Stimulated activated effector memory CD8-positive, alpha-beta T cell treated with anti-CD3 and anti-CD28 coated beads, Interleukin-12 subunit alpha, Interleukin-12 subunit beta, amount 100 ng/mL, for 72 hours (primary cell): ENCODE measurements at places on chromosomes 5 and 9.

DNA sequence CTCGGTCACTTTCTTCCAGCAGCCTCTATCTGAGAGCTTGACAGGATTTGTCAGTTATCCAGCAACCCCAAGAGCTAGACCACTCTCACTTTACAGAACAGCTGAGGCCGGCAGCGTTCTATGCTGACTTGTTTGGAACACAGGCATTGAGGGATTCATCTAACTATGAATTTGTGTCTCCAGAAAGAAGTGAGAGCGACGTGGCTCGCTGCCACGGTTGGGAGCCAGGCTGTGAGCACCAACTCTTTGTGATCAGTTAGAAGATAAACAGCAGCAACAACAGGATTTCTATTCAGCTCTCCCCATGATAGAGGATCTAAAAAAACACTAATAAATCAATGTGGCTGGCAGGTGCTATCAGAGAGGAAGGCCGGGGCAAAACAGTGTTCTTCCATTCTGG lies 58.6 kb downstream of the NPR3 start:
- DNase-seq = no peak

DNA sequence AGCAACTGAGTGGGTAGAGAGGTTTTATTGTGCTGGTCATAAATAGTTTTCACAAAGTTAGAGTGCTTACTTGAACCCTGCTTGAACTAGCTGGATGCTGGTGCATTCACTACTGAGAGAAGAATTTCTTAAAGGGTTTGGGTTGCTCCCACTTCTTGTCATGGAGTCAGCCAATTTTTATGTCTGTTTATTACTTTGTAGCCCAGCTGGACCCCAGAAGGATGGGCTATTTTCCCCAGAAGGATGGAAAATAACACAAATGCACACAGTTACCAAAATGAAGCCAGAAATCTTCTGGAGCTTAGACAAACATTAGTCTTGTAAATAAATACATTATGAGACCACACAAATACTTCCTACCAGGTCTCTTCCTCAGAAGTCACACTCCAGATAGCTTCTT lies 480.8 kb upstream of the TNC start:
- no peak for DNase-seq

DNA sequence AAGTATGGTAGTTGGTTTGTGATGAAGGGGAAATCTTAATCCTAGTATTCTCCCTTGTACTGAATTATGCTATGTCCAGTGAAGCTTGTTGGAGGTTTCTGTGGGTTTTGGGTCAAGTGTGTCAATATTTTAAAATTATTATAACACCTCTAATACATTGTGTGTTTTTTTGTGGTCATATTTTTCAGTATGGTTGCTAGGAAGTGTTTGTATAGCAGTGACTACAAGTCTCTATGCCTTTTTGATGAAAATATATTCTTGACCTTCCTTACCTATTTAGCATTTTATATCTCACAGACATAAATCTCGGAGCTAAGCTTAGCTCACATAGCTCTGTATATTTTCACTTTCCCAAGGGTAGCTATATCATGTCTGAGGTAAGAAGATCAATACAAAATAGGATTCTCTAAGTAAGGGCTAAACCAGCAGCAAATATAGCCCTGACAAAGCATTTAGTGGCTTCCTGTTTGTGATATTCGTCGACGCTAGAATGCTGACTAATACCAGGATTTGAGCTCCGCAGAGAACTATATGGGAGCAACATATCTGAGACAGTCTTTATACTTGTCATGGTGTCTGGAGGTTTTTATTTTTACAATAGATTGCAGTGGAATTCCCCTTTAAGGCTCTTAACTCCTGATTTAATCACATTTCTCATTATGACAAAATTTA lies 82.3 kb downstream of the MACIR start:
- no peak for DNase-seq

- DNase-seq = no peak
Measured at GRCh38 chr5:71828291-71829040, 109.4 kb downstream of the CARTPT start.

GRCh38 chr5:149621415-149622098 lies 40.3 kb downstream of the ARHGEF37 start:
- no peak for DNase-seq

DNA sequence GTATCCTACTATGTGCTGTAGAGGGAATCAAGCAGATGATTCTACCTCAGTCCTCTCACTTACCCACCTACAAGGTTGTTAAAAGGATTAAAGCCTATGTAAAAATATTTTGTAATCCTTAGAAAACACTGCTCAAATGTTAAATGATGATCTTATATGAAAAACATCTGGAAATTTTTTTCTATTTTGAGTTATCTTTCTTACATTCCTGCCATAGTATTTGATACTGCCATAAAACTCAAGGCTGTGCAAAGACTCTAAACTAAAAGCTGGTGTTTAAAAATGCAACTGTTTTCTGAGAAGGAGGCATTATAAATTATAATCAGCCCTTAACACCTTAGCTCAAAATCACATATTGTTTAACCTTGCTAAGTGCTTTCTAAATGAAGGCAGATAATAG lies 474.2 kb downstream of the PRELID2 start:
- DNase-seq = no peak

- no peak for DNase-seq
Measured at GRCh38 chr9:76999261-76999660, 20.2 kb upstream of the FOXB2 start.

DNA sequence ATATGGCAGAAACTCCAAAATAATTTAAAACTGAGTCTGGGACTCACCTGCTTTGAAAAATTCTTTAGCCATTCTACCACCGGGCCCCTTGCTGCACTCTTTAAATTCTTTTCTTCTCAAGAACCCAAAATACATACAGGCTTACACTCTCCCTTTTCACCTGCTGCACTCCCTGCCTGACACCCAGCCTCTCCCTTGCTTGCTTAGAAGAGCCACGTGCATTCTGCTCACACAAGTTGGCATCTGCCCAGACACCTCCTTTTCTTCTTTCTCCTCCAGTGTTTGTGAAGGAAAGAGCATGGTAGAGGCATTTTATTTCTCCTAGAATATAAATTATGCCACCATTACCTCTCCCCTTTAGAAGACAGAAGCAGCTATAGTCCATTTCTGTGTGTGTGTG lies 39.0 kb upstream of the AOPEP start:
- no peak for DNase-seq

- peak; percentile 85 for DNase-seq
Measured at GRCh38 chr9:91071184-91071990, 269.8 kb downstream of the SYK start.

DNA sequence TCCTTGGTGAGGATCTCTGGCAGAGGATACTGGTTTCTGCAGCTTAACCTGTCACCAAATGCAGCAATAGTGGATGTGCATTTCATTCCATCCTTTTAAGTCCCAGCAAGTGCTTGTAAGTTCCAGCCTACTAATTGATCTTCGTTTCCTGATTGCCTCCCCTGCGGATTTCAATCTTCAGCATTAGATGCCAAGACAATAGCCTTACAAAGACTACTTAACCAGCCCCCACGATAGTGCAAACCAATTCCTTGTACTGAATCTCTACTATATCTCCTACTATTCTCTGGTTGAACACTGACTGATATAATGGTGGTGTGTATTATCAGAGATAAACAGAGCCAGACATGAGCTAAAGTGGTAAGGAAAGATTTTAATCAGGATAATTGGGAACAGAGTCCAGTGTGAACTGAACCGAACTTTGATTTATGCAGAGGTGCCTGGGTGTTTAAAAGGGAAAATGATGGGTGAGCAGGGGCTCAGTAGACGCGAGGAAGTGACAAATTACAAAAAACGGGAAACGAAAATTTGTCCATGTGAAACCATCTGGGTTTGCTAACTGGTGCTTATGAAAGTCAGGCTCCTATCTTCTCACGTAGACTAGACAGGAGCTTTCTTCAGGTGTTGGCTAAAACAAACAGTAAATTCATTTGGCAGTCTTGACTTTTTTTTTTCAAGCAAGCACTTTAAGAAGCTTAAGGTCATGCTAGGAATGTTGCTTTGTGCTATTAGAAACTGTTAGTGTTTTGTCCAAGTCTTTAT lies 106.9 kb upstream of the ST8SIA4 start:
- no peak for DNase-seq

DNA sequence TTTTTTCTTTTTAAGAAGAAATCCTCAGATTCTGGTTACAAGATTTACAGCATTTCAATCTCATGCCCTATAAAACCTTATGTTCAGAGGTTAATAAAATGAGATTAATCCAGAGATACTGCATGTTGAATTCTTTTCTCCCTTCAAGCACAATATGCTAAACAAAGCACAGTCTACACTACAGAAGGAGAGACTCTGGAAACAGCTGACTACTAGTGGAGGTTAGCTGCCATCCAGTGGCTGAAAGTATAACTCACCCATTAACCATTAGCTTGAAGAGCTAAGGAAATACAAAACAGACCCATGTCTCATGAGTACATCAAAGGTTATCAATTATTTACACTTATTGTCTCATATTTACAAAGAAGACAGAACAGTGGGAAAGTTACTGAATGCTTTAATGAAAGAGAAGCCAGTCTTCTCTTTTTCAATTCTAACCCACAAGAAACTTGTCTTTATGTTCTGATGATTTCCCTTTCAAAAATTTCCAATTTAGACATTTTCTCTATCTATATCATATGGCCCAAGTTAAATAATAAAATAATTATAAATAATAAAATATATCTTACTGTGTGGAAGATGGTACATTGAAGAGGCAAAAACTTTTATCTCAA lies 12.7 kb upstream of the DNAH5 start:
- DNase-seq = no peak

DNA sequence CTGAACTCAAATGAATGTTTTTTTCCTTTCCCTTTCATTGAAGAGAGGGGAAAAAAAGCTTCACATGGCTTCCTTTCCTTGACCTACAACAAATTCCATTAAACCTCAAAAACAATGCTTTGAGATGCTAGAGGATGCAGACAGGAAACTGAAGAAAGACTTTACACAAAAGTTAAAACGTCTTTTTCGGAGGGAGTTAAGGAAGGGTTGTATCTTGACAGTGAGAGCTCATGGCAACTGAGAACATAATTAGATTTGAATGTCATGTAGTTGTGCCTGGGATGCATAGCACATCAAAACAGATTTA lies 66.4 kb downstream of the EBF1 start:
- no peak for DNase-seq

DNA sequence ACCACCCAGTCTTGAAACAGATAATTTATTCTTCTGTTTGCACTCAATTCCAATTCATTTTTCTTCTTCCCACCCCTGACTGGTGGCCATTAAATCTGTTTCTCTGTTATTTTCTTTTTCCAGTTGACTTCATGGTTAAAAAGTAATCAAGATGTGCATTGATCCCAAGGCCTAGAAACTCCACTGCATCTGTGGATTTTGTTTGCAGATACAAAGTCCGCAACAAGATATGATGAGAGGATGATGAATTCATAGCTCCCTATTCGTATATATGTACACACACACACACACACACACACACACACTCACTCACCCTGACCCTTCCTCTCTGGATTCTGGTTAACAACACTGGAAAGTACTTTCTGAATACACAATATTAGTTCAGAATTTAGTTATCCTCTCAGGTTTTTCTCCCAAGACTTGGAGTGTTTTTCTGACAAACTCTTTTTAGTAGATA lies 52.4 kb downstream of the CD180 start:
- DNase-seq = no peak
